ENCODE measurements at places on chromosomes 11 and 22. TPM values are rescaled to one million over a fixed set of nuclear protein-coding genes. Genes with fewer than 3 reads are reported as not detected.
A peak's percentile ranks its signal among the peaks of the same experiment; 100 is the strongest.

Gene TYR
- total RNA-seq, result not detected

Gene SLC35E4
- total RNA-seq, result 4.0 TPM

GRCh38 chr11:125132596-125132995 is 21.2 kb upstream of the TMEM218 start:
- H3K4me3 ChIP-seq, result no peak overlapping the region
- no peaks in the 10 kb centered on the region for H3K36me3 ChIP-seq
- no peak overlapping the region for H3K27ac ChIP-seq
- peaks cover 69% of the 10 kb centered on the region for H3K27me3 ChIP-seq

DNA sequence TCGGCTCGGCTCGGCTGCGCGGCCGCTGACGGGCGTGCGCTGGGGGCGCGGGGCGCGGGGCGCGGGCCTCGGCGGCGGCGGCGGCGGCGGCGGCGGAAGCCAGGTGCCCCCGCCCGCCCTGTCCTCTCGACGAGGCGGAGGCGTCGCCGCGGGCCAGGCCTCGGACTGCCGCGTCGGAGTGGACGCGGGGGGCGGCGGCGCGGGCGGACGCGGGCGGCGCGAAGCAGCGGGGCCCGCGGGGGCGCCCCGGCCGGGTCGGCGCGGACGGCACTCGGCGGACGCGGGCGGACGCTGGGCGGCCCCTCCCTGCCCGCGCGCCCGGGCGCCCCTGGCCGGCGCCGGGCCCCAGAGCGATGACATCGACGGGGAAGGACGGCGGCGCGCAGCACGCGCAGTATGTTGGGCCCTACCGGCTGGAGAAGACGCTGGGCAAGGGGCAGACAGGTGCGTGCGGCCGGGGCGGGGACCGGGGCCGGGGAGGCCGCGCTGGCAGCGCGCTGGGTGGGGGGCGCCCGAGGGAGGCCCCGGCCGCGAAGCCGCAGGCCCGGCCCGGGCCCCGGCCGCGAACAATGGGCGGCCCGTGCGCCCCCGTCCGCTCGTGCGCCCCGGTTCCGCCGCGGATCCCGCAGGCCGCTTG is at the start of gene BRSK2:
Gene BRSK2 (plus strand): TSS at position 3 of the 637 bp plus-strand sequence. CDS start 351 bp downstream, at position 354.
- DNase-seq, result no peak
- H3K27me3 ChIP-seq, result peaks cover 49% of the 10 kb centered on the region
- peak within 1 kb of the TSS; percentile 58 for H3K4me3 ChIP-seq
- peaks cover 6% of the 10 kb centered on the region for H3K36me3 ChIP-seq
- no peaks in the 10 kb centered on the region for H3K4me1 ChIP-seq

DNA sequence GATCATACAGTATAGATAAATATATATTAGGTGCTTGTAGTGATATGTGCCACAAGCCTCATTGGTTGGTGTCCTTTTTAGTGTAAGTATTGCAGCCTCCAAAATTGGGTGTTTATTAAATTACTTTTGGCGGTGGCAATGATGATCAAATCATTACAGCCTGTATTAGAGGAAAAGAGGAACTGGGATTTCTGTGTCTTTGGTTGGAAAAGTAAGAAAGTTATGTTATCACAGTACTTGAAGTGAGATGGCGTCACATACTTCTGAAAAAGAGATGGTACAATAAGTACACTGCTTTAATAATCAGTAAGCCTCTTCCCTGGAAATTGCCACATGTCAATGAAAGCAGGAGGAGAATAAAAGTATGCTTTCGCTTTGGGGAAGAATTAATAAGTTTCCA is 523 bp upstream of the MPZL3 start:
- peak overlapping the region; percentile 99 for H3K27ac ChIP-seq
- H3K36me3 ChIP-seq, result peaks cover 24% of the 10 kb centered on the region
- peak overlapping the region; percentile 81 for H3K4me3 ChIP-seq
- no peak for DNase-seq

- H3K27ac ChIP-seq, result no peak overlapping the region
- peaks cover 7% of the 10 kb centered on the region for H3K4me1 ChIP-seq
- no peaks in the 10 kb centered on the region for H3K36me3 ChIP-seq
- peaks cover 17% of the 10 kb centered on the region for H3K27me3 ChIP-seq
- no peak for DNase-seq
These were observed 14.4 kb downstream of the SCARF2 start for GRCh38 chr22:20423008-20423905.

GRCh38 chr11:119340335-119341221 is at the start of gene C1QTNF5:
Gene C1QTNF5 (minus strand): TSS chr11:119340883. CDS start chr11:119340397, 486 bp downstream.
- peaks cover 50% of the 10 kb centered on the region for H3K27me3 ChIP-seq
- peaks cover 8% of the 10 kb centered on the region for H3K4me1 ChIP-seq
- DNase-seq, result no peak
- H3K4me3 ChIP-seq, result peak within 1 kb of the TSS; percentile 54

GRCh38 chr11:12664385-12664784 is 9.8 kb upstream of the TEAD1 start:
- H3K36me3 ChIP-seq, result no peaks in the 10 kb centered on the region
- H3K4me1 ChIP-seq, result peaks cover 12% of the 10 kb centered on the region
- no peak overlapping the region for H3K4me3 ChIP-seq
- no peak for DNase-seq

DNA sequence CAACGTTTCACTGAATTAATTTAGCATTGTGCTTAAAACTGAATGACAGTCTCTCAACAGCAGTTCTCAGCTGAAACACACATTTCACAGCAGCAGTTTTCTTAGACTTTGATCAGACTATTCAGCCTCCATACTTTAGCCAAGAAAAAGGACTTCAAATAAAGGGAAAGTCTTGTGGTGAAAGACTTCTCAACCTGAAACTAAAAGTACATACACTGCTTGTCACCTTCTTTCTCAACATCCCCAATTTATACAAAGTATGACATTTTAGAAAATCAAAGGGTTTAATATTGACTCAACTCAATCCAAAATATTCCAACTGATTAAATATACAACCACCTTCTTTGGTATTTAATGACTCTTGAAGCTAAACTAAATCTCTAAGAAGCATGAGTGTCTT is 419.0 kb downstream of the LRRC4C start:
- H3K4me3 ChIP-seq, result no peak overlapping the region
- no peak for DNase-seq
- no peaks in the 10 kb centered on the region for H3K27me3 ChIP-seq
- H3K27ac ChIP-seq, result no peak overlapping the region
- H3K36me3 ChIP-seq, result no peaks in the 10 kb centered on the region

DNA sequence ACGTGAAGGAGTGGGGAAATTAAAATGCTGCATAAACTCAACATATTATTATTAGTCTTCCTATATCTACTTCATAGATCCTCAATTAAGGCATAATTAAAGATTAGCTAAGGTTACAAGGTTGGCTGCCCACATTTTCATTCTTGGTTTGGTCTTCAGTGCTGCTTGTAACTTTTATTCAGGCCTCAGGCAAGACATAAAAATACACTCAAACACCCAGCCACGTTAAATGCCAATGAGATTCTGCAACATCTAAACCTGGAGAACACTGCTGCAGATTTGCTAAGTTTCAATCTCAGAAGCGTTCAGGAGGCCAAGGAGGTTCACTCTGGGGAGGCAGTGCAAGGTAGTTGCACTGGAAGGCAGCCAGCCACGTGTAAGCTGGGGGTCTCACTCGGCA is 358.7 kb upstream of the NARS2 start:
- DNase-seq, result no peak
- H3K4me1 ChIP-seq, result no peaks in the 10 kb centered on the region
- no peak overlapping the region for H3K4me3 ChIP-seq

DNA sequence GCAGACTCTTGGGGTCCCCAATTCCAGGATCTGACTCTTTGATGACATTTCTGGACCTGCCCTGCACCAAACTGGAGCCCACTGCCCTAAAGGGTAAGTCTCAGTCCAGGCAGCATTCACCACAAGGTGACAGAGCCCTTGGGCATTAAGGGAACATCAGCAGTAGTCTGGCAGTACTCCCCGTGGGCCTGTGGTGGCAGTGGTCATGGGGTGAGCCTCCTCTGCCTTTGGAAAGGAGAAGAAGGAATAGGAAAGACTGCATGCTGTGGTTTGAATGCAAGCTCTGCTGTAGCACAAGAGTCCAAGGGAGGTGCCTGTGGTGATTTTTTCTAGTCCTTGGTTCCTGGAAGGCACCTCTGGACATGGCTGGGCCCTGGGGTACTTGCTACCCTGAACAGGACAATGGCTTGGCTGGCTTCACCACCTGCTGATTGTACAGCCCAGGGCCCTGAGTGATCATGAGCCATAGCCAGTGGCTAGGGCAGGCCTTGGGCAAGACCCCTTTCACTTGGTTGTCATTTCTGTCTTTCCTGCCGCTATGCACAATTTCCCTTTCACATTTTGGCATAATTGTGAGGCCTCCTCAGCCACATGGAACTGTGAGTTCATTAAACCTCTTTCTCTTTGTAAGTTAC is 160.7 kb upstream of the GRIA4 start:
- H3K36me3 ChIP-seq, result no peaks in the 10 kb centered on the region
- no peaks in the 10 kb centered on the region for H3K27me3 ChIP-seq
- H3K4me1 ChIP-seq, result no peaks in the 10 kb centered on the region
- no peak overlapping the region for H3K27ac ChIP-seq

GRCh38 chr11:117300773-117301172 is 9.6 kb downstream of the BACE1-AS start:
- peaks cover 22% of the 10 kb centered on the region for H3K4me1 ChIP-seq
- H3K4me3 ChIP-seq, result no peak overlapping the region
- peaks cover 5% of the 10 kb centered on the region for H3K36me3 ChIP-seq
- DNase-seq, result no peak

Measured in Calu3 (cell line).